Hepatic stellate cell (primary cell): ENCODE measurements at places on chromosomes 7 and 10.

- DNase-seq, result no peak
These were observed 5.1 kb upstream of the TACC2 start for GRCh38 chr10:121983852-121984251.

GRCh38 chr7:116180302-116180701 lies 30.0 kb upstream of the TES start:
- DNase-seq, result peak; percentile 45

DNA sequence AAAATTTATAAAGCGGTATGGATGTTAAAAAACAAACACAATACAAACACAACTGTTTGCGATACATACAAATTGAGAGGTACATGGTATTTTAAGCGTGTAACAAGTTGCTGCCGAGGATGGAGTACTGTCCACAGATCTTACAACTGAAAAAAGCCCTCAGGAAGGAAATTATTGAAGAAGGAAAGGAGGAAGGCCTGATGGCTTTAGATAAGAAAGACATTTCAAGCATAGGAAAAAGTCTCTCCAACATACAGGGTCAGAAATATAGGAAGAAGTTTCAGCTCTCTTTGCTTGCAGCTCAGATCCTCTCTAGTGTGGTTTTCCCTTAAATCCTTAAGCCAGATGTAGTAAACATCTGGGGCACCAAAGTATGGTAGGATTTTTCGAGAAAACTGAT lies 25.0 kb downstream of the RBM28 start:
- DNase-seq, result no peak

DNA sequence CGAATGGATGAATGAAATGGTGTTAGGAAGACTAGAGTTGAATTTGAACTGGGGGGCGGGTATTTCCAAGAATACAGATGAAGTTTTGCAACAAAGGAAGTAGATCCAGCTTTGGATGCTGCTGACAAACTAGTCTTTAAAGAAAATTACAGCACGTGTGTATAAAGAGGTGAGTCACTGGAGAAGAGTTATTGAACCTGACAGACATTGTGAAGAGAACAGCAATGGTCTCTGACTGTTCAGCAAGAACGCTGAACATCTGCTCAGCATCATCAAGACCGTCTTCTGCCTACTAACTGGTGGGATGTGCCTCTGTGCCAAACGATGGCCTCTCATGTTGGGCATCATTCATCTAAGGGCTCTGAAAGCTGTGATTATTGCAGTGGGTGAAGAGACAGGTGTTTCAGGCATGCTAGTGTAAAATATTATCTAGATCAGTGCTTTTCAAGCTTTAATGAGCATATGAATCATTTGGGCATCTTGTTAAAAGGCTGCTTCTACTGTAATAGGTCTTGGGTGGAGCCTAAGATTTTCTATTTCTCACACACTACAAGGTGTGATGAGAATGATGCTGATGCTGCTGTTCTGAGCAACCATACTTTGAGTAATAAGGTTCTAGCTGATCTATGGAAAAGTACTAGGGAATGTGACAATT lies 291.3 kb downstream of the PTEN start:
- no peak for DNase-seq

DNA sequence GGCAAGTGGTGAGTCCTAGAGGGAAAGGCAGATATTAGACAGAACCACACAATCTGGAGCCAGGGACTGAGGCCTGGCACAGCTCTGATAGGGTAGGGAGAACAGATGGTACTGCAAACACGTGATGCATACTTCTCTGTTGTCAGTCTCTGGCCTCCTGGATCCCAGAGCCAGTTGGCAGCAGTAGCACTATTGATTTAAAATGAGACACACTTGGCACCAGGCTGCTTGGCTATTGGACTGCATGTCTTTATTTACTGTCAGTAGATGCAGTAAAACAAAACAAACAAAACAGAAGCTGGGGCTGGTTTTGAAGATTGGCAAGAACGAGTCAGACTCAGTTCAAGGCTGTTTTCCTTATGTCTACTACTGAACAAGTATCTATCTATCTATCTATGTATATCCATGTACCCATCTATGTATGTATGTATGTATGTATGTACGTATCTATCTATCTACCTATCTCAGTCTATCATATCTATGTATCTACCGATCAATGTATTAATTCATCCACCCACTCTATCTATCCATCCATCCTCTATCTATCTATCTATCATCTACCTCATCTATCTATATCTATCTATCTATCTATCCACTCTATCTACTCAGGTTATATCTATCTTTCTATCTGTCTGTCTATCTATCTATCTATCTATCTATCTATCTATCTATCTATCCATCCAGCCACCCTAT lies 23.4 kb upstream of the MGAM2 start:
- no peak for DNase-seq

- peak; percentile 32 for DNase-seq
These were observed 100.7 kb upstream of the DKK1 start for GRCh38 chr10:52213321-52213752.

DNA sequence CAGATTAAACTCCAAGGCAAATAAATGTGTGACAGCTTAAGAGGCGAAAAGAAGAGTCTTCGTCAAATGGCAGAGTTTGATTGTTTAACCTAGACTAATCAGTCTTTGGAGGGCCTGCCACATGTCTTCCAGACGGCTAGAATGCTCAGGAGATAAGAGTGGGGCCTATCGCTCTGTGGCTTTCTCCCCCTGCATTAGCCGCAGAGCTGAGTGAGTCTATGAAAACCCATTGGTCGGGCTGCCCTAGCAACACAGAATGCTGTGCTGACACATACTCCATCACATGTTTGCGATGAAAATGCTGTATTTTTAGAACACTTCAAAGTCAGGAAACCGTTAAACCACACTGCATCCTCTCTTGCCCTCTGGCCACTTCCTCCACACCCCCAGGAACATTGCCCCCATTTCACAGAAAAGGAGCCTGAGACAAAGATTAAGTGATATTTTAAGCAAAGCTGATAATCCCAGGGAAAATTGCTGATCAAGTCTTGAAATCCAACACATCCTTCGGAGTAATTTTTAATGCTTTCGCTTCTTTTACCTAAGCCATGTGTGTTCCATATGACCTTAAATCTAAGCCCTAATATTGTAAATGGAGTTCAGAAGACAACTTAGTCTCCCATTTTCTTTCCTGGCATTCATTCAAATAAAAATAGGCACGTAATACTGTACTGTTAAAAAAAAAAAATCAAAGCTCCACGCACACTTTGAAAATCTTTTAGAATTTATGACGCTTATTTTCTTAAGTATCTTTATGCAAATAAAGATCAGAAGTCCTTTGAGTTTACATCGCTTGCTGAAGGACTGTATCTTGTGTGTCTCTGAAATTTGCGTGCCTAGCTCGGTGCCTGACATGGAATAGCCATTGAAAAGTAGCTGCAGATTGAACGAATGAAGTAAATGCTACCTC lies 161.2 kb downstream of the CELF2 start:
- no peak for DNase-seq
